HCT116 (cell line): ENCODE measurements at places on chromosomes 2 and 18.

- no peak for DNase-seq
Measured at GRCh38 chr2:100141906-100142305, 484 bp downstream of the AFF3 start.

DNA sequence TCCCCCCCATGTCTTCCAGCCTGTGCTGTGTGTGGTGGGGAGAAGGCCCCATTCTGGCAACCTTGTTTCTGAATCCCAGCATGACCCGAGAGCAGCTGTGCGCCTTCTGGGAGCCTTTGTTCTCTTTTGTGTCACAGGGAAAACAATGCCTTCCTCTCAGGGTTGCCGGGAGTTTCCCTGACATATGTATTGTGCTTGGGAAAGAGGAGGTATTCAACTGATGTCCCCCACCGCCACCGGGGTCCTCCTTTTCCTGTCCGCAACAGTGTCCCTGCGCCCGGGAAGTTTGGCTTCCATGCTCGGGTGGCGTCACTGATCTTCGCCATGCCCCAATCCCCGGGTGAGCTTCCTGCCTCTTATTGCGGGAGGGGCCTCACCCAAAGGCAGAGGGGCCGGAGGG lies 77.5 kb upstream of the ASB18 start:
- DNase-seq = no peak

GRCh38 chr2:88545118-88545517 lies 82.1 kb downstream of the EIF2AK3 start:
- peak; percentile 81 for DNase-seq

- peak; percentile 94 for DNase-seq
Measured at GRCh38 chr2:219279151-219279915, at the start of gene DNAJB2. TSS of gene DNAJB2 (plus strand) at chr2:219279366. CDS start at chr2:219279834, 468 bp downstream.

- no peak for DNase-seq
Measured at GRCh38 chr2:59390581-59390980, 1149.5 kb upstream of the FANCL start.

GRCh38 chr2:28610583-28611201 lies 114.8 kb downstream of the PLB1 start:
- peak; percentile 86 for DNase-seq

DNA sequence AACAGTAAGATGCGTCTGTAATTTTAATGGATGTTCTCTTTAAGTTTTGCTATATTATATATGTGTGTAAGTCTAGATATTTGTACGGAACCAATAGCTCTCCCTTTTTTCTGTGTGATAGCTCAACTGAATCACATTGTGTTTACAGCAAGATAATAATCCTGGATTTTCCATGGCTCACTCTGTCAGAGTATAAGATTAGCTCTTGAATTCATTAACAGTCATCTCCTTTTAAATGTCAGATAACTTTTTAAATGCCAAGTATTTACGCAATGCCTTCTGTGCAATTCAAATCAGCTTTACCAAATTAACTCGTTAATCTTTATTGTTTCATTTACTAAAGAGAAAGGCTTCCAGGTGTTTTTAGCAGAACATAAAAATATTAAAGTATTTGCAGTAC lies 76.9 kb downstream of the KIAA2012 start:
- DNase-seq = no peak

GRCh38 chr2:173109253-173110188 lies 33.9 kb downstream of the MAP3K20 start:
- no peak for DNase-seq

DNA sequence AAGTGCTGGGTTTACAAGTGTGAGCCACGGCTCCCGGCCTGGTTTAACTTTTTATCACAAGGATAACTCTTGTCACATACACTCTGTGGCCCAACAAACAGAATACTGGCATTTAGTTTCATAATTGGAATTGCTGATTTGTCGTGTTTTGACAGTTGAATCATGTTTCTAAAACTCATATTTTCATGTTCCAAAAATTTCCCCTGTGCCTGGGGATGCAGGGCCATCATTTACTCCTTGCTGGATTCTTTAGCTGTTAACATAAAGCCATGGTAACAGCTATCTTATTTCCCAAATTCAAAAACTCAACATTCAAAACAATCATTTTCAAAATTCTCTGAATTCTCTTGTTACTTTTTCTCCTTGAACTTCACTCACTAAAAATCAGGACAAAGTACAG lies 16.5 kb upstream of the ATG16L1 start:
- DNase-seq = no peak

- DNase-seq = no peak
Measured at GRCh38 chr2:153601812-153602211, 123.2 kb upstream of the RPRM start.

GRCh38 chr18:43534511-43534910 lies 257.2 kb upstream of the SYT4 start:
- no peak for DNase-seq

DNA sequence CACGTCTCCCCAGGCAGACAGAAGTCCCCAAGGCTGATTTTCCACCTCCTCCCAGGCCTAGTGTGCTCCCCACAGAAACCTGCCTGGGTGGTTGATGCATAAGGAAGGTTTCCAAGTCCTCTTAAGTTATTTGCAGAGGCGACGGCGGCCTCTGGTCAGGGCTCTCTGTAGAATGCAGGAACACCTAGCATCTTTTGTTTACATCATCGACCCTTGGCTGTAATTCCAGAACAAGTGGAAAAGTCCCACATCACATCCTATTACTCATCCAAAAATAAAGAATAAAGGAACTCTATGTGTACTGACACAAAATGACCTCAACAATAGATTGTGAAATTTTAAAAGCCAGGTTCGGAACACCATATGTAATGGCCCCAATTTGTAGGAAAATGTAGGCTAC lies 211.1 kb downstream of the ALPK2 start:
- no peak for DNase-seq

GRCh38 chr2:76998704-76999103 lies 523.5 kb downstream of the LRRTM4 start:
- no peak for DNase-seq

DNA sequence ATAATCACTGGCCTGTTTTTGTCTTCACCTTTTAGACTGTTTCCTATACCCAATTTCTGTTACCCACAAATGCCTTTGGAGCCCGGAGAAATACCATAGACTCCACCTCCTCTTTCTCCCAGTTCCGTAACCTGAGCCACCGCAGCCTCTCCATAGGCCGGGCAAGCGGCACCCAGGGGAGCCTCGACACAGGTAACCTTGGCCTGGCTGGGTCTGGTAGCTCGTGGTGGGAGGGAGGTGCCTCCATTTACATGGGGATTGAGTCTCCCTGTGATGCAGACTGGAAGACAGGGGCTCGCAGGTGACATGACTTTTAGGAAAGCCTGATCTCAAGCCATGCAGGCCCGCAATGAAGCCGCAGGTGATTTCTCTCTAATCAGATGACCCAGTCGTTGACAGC lies 100.6 kb downstream of the CABLES1 start:
- no peak for DNase-seq

- DNase-seq = no peak
Measured at GRCh38 chr2:239262484-239263230, 138.2 kb downstream of the HDAC4 start.

DNA sequence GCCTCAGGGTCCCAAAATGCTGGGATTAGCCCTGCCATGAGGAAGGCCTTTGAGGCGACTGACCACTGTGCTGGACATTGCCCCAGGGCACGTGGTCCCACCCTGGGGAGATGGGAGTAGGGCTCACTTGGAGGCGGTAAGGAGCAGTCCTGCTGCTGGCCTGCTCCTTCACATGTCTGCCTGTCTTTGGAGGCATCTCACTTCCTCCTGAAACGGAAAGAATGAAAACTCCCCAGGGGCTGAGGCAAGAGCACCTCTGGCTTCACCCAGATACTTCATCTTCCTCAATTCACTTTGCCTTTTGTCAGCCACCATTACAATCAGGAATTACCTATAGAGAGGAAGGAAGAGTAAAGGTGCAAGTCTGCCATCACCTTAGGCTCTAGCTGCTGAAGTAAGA lies 59.9 kb upstream of the GATA6 start:
- no peak for DNase-seq

DNA sequence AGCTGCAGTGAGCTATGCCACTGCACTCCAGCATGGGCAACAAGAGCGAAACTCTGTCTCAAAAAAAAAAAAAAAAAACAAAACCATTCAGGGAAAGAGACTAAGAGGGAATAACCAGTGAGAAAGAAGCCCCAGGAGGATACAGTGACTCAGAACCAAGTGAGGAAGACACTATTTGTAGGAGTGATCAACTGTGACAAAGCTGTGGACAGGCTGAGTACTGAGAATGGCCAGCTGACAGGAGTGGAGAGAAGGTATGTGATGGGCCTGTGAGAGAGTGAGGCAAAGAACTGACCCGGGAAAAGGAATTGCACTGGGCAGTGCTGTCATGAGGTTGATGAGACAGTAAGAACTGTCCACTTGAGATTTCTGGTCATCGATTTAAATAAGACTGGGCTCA lies 6.7 kb upstream of the LCT start:
- DNase-seq = no peak

GRCh38 chr2:226796840-226797288 lies 2.8 kb downstream of the IRS1 start:
- DNase-seq = no peak

GRCh38 chr2:112151271-112151670 lies 13.1 kb downstream of the FBLN7 start:
- DNase-seq = no peak
